Psoas muscle (tissue), 8 donors: ENCODE measurements at places on chromosomes 3 and 15. TPM values are rescaled to one million over a fixed set of nuclear protein-coding genes. Genes with fewer than 3 reads are reported as not detected.

- no peak overlapping the region for H3K4me3 ChIP-seq
- no peaks in the 10 kb centered on the region for H3K36me3 ChIP-seq
- H3K4me1 ChIP-seq = no peaks in the 10 kb centered on the region
- DNase-seq = peak; percentile 34
These were observed 88.7 kb downstream of the SEMA5B start for GRCh38 chr3:122938783-122939425.

DNA sequence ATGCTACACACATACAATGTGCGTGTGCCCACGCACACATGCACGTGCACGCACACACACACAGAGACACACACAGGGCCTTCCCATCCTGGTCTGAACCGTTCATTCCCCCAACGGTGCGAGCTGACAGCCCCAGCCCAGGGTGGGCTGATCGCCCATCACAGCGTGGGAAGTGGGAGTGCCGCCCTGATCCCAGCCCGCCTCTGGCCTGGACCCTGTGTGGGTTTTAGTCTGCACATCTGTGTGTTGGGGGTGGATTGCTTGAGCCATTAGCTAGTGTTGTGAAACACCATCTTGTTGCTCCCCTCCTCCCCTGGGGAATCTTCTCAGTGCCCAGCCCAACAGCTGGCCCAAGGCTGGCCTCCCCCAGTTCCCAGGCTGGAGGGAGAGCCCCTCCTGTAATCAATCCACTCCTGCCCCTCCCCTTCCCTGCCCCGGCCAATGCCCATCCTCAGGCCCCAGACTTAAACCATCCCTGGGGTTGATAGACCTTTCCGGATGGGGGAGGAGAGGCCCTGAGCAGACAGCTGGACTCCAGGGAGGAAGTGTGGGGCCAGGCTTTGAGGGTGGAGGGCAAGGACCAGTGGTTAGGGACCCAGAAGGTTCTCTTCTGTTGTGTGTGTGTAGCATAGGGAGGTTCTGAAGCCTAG lies 8.3 kb downstream of the SEMA3G start:
- no peak overlapping the region for H3K27ac ChIP-seq
- no peak overlapping the region for H3K4me3 ChIP-seq
- DNase-seq = peak; percentile 85
- H3K36me3 ChIP-seq = no peaks in the 10 kb centered on the region
- no peaks in the 10 kb centered on the region for H3K27me3 ChIP-seq

- H3K27me3 ChIP-seq = no peaks in the 10 kb centered on the region
- H3K4me3 ChIP-seq = no peak overlapping the region
- no peaks in the 10 kb centered on the region for H3K4me1 ChIP-seq
These were observed 853.8 kb downstream of the IGSF11 start for GRCh38 chr3:118180853-118181252.

The PRSS50 gene
- 0.23 TPM for total RNA-seq

GRCh38 chr3:23928524-23928923 lies 11.6 kb downstream of the RPL15 start:
- no peak for DNase-seq
- H3K27me3 ChIP-seq = no peaks in the 10 kb centered on the region

GRCh38 chr15:76064375-76064774 lies 4.6 kb downstream of the TMEM266 start:
- no peak overlapping the region for H3K4me3 ChIP-seq
- H3K27me3 ChIP-seq = no peaks in the 10 kb centered on the region
- peak overlapping the region; percentile 82 for H3K27ac ChIP-seq
- no peaks in the 10 kb centered on the region for H3K36me3 ChIP-seq
- DNase-seq = no peak

DNA sequence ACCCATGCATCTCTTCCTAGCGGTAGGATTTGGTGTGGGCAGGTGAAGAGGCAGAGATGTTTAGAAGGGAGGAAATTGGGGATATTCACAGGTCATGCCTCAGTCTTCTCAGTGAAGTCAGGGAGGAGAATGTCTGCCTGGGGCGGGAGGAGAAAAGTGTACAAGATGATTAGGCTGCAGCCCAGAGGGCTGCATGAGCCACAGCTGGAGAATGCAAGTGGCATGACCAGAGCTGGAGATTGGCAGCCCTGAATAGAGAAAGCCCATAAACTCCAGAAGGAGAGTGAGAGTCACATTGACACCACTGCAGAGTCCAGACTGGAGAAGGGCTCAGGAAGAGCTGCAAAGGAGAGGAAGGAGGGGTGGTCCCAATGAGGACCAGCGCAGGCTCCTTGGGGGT lies 22.6 kb downstream of the PDHB start:
- H3K27me3 ChIP-seq = no peaks in the 10 kb centered on the region
- peaks cover 11% of the 10 kb centered on the region for H3K36me3 ChIP-seq
- no peaks in the 10 kb centered on the region for H3K4me1 ChIP-seq
- H3K27ac ChIP-seq = no peak overlapping the region

DNA sequence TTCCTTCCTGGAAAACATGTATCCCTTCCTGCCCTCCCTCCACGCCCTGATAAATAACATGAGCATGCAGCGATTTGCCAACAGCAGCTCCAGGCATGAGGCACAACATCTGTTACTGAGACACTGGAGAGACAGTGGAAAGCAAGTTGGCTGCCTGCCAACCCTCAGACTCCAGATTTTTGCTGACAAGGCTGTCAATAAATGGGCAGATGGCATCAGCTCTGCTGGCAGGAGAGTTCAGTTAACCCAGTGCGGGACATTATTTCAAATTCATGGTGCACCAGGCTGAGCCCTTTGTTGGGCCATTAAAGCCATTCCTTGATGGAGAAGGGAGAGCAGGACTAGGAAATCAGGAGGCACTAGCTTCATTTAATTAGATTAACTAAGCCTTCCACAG lies 293.3 kb downstream of the MEX3B start:
- DNase-seq = peak; percentile 51
- no peak overlapping the region for H3K4me3 ChIP-seq
- peaks cover 19% of the 10 kb centered on the region for H3K27me3 ChIP-seq
- no peak overlapping the region for H3K27ac ChIP-seq
- no peaks in the 10 kb centered on the region for H3K36me3 ChIP-seq
